IPS DF 19.7 (cell line): ENCODE measurements at places on chromosomes 6 and 20.

DNA sequence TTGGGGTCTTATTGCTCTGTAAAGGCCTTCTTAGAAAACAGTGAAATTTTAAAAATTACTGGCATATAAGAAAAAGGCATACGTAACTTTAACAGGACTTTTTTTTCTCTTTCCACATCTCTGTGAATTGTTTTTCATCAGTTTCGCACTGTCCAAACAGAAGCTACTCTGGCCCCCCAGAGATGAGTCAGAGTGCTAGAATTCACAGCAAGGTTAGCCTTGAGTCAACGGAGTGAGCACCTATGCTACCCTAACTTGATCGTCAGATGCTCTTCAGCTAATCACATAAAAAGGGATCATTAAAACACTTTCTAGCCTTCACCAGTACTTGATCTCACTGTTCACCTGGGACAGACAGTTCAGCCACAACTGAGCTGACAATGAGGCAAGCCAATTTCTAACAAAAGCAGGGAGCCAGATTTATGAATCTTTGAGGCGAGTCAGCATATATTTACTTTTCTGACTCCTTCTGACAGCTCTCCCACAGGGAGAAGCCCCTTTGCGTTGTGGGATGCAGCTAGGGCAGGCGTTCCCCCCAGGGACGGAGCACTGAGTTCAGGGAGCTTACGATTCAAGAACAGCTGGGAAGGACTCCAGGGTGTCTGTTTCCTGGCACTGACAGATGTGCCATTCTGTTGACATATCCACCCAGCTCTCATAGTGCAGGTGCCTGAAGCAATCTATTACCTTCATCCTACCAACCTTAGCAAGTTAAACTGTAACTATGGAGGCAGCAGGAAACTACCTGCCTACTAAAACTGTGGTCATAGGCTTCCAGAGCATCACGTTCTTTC is 46.4 kb upstream of the SPDEF start:
- DNase-seq, result no peak

DNA sequence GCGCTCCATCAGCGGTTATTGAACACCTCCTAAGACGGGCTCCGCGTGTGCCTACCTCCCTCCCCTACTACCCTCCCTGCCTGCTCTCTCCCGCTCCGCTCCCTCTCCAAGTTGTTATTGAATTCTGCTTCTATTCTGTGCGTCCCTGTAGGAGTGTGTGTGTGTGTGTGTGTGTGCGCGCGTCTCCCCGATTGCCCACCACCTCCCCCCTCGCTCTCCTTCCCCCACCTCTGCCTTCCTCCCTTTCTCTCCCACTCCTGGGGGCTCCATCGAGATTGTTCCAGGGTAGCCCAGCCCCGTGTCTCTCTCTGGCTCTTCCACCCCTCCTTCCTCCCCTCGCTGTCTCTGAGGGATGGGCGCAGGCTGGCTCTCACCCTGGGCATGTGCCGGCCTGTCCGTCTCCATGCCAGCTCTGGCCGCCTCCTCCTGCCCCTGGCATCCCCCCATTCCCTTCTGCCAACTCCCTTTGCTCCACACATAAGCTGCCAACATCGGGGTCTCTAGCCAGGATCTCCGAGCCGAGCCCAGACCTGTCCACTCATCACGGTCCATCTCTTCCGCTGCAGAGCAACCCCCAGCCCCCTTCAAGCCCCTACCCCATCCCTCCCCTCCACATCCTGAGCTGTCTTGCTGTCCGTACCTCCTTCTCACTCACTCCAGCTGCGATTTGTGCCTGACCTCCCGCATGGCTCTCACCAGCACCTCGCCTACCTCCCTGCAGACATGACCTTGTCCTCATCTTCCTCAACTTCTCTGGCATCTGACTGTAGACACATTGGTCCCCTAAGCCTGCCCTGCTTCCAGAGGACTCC is 68.5 kb downstream of the SRC start:
- no peak for DNase-seq

DNA sequence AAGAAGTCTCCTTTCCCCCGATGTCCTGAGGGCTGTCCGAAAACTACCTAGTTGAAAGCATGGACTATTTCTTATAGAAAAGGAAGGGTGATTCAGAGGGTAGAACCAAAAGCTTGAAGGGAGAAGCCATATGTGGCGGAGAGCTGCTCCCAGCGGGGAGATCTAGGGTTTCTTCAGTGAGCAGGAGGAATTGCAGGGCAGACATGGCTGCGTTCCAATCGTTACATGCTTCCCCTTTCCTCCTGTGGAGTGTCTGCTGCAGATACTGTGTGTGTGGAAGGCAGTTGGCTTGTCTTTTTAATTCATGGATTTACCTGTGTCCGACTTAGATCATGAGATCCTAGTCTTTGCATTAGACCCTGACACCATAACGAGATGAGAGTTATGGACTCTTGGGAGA is 799.5 kb downstream of the QKI start:
- DNase-seq, result no peak

DNA sequence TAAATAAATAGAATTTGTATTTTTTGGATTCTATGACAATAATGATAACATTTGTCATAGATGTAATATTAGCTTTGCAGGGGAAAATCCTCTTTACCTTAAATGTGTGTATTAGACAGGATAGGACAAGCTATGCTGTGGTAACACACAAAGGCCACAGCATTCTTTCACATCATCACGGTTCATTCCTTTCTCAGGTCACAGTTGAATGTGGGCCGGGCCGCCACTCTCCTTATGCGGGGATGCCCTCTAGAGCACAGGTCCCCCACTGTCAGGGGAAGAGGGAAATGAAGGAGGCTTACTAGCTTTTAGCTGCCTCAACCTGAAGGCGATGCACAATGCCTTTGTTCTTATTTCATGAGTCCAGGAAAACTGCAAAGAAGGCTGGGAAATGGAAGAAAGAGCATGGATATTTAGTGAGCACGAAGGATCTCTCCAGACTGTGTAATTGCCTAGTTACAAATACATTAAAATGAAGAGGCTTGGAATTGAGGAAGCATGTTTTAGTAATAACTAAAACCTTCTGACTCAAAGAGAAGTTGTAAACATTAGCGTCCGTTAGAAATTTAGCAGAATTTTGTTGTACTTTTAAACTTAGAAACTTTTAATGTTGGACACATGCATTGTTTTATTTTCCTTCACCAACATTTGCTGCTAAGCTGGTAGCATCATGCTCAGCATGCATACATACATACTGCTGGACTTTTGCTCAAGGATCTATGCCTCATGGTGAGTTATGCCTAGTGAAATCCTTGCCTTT is 248.9 kb upstream of the FOXQ1 start:
- DNase-seq, result no peak

DNA sequence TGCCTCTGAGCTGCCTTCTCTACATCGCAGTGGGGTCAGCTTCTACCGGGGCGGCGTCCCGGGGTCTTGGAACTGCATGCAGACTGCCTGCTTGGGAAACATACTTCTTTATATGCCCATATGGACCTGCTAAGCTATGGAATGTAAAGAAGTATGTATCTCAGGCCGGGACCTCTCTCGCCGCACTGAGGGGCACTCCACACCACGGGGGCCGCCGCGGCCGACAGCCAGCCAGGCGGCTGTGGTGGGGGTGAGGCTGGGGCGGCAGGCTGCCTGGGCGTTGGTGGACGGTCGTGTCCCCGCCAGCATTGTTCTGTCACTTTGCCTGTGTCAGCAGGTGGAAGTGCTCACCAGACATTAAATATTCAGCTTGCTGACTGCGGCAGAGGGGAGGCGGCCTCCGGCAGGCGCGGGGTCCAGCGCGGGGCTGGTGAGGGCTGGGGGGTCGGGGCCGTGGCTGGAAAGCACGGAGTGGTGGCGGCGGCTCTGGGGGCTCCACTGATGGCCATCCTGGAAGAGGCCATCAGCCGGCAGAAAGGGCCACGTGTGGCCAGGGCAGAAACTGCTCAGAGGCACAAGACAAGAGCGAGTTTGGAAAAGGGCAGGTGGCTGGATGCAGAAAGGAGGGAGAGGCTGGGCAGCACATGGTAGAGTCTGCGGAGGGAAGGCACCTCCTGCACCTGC is 78.6 kb upstream of the GATA5 start:
- DNase-seq, result no peak

- no peak for DNase-seq
These were observed 153.3 kb upstream of the ARG1 start for GRCh38 chr6:131419702-131420101.

DNA sequence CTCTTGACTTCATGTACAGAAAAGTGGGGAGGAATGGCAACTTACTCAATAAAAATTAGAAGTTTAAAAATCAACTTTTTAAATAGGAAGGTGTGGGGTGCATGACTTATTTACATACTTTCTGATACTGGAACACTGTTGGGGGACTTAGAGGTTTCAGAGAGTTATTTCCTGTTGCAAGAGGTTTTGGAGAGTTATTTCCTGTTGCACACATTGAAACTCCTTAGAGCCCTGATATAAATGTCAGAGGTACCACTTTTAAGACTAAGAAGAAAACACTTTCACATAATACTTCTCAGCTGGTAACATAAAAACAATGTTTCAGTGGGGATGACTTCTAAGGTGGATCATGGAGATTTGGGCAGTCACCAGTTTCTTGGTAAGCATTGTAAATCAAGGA is 579.9 kb downstream of the MMUT start:
- DNase-seq, result no peak

DNA sequence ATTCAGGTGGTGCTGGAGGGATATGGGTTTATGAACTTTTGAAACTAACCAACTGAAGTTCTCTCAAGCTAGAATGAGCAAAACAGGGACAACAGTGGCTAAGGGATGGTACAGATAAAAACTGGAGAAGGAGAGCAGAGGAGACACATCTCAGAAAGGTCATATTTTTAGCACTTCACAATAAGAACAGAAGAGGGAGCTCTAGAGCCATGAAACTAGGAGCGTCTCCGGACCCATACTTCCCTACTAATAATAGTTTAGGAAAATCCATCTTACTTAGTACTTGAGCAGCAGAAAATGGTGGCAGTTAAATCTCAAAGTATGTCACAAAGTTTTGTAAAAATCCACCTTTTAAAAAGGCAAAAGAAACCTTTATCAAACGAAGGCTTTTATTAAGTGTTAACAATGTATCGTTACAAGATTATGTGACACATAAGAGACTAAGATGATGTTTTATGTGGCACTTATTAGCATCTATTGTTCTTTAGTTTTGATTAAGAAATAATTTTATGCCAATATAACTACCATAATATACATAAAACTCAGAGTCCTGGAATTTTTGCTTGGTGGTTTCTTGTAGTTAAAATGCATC is 278.6 kb downstream of the TBC1D32 start:
- DNase-seq, result no peak

DNA sequence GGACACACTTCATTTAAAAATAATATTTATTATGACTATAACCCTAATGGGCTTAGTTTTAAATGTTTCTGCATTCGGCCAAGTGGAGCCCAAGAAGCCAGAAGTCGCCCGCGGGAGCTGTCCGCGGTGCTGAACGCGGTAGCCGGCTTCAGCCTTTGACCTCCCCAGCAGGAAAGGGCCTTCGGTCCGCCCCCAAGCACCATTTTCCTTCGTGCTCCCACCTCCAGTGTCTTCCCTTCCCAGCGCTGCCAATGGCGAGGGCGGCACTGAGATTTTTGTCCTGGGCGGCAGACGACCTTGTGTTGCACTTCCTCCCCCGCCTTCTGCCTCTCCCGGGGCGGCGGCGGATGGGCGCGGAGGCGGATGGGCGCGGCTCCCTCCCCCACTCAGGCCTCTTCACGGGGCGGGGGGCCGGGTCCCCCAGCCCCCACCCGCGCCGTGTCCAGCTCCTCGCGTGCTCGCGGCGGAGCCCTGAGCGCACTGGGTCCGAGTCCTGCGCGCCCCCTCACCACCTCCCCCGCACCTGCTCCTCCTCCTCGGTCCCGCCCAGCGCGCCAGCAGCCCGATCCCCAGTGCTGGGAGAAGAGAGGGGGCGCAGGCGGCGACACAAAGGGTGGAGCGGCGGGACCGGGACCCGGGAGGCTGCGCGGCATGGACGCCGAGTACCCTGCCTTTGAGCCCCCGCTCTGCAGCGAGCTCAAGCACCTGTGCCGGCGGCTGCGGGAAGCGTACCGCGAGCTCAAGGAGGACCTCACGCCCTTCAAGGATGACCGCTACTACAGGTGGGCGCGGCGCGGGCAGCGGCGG is 23.6 kb upstream of the TMEM181 start:
- no peak for DNase-seq

- no peak for DNase-seq
These were observed 1.2 kb upstream of the WRNIP1 start for GRCh38 chr6:2763876-2764540.

DNA sequence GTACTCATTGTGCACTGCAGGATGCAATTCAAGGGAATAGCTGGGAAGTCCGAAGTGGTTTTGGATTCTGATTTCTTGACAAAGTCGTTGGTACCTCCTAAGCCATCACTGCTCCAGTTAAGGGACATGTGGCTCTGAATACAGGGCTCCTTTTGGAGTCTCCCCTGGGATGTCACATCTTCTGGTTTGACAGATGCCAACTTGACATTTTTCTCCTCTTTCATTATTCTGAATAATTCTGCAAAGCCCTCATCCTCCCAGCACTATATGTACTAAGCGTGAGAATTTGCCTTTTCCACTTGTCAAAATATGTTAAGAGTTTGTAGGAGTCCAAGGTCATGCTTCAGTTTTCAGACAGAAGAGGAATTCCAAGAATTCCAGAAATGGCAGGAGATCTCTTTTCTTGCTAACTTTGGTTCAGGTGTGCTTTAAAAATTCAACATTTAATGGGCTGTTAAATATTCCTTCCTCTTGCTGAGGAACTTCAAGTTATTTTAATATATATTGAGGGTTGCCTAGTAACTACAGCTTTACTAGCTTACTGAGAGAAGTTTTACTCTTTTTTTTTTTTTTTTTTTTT is 38.7 kb downstream of the DOK5 start:
- no peak for DNase-seq

DNA sequence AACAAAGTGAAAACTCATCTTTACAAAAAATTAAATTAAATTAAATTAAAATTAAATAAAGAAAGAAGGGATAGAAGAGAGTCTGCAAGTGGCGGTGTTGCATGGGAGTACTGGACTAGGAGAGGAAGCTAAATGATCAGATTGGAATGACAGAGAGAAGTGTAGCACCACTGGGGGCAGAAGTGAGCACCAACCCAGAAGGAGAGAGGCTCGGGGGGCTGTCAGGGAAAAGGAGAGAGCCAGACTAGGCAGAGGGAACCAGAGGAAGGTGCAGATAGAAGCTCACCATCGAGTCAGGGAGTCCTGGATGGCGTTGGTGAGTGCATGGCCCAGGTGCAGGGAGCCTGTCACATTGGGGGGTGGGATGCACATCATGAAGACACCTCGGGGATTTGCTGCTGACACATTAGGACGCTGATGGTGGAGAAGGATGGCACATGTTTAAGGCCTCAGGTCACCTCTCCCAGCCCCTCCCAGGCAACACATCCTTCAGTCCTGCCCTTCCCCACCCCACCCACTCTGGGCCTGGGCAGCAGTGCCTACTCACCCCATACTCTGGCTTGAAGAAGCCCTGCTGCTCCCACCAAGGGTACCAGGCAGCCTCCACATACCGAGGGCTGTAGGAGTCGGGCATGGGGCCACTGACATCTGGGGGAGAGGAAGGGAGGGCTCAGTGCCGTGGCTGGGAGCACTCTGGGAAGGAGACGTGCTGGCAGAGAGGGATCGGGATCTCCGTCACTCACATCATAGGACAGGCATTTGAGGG is 4.0 kb downstream of the VARS1 start:
- no peak for DNase-seq

DNA sequence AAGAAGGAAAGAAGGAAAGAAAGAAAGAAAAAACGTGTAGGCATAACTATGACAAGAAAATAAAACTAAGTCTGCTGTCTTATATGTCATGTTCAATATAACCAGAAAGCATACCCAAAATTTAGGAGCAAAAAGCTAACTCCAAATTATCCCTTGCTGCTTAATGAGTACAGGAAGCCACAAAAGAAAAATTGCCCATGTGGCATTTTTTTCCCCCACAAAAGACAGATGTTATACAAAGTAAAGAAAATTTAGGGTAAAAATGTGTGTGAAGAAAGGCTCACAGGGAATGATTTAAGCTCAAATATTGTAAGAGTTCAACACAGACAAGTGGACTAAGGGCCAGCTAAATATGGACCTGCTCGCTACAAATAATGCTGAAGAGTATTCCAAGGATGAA is 263.8 kb downstream of the BTBD9 start:
- no peak for DNase-seq
